ENCODE measurements at places on chromosomes 2 and 18.
A peak's percentile ranks its signal among the peaks of the same experiment; 100 is the strongest.

DNA sequence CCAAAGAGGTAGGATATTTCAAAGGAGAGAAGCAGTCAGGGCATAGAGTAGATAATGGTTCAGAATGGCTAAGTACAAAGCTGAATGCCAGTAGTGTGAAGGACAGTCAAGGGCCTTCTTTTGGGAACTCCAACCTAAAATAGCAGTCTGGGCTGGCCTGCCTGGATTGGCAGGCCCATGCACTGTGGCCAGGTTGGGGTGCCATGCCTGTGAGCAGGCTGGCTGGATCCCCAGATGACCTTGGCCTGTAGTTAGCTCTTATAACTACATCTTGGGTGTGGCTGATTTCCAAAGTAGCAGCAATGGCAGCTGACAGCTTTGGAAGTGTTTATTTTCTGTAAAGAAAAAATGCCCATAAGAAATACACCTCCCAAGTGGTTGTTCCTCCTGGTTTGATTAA, 51.5 kb upstream of the ITGB6 start:
- DNase-seq, result no peak

- no peak for DNase-seq
Measured at GRCh38 chr2:151799886-151800292, 28.3 kb downstream of the ARL5A start.

DNA sequence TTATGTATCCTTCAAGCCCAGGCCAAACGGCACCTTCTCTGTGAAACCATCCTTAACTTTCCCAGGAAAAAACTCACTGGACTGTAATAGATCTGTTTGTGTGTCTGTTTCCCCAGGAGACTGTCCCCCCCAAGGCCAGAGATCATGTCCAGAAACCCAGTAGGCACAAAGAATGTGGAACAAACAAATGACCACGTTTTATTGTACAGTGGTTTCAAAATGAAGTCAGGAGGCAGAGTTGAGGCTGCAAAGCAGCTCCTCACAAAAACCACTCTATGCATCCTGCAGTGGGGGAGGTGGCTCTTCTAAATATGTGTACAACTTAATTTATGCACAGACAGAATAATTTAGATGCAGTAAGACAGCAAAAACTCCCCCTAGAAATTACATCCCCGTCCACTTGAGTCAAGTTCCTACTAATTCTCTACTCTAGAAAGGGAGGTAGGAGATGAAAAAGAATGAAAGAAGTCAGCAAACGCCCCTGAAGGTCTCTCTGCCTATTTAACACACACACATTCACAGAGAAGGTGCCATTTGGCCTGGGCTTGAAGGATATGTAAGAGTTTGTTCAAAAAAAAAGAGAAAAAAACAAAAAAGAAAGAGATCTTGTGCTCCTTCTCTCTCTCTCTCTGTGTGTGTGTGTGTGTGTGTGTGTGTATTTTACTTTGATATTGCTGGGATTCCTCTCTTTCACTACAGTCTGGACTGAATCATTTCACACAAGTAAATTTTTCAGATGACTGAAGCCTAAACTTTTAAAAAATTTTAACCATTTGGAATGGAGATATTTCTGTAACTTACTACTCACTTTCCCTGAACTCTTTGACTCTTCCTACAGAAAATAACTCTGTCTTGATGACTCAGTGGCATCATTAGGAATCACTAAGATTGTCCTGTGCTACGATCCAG, 19.5 kb downstream of the BCL2 start:
- DNase-seq, result peak; percentile 67

DNA sequence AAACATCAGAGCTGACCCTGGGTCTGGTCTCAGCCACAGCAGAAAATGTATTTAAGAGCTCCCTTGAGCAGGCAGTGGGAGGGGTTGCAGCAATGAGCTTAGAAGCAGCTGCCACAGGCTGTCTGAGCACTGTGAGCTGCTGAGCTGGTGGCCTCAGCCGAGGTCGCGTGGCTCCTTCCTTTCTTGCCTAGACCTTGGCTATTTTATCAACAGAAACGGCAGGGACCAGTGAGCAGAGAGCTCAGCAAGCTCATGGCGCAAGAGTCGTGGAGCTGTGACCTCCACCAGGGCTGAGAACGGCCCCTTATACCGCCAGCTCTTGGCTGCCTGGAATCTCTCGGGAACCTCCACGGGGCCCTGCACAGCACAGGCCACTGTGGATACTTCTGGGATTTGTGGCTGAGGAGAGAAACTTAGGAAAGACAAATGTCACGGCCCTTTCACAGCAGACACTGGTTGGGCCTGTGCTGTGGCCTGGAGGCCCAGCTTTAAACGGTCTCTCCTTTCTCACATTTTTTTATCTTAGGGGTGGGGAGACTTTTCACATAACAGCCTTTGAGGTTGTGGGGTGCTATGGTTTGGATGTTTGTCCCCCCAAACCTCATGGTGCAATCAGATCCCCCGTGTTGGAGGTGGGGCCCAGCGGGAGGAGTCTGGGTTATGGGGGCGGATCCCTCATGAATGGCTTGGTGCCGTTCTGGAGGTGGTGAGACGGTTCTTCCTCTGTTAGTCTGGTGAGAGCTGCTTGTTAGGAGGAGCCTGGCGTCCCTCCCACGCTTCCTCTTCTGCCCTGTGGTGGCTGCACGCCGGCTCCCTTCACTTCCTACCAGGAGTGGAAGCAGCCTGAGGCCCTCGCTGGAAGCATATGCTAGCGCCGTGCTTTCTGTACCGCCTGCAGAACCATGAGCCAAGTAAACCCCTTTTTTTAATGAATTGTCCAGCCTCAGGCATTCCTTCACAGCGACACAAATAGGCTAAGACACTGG, 1.7 kb downstream of the ALLC start:
- no peak for DNase-seq

DNA sequence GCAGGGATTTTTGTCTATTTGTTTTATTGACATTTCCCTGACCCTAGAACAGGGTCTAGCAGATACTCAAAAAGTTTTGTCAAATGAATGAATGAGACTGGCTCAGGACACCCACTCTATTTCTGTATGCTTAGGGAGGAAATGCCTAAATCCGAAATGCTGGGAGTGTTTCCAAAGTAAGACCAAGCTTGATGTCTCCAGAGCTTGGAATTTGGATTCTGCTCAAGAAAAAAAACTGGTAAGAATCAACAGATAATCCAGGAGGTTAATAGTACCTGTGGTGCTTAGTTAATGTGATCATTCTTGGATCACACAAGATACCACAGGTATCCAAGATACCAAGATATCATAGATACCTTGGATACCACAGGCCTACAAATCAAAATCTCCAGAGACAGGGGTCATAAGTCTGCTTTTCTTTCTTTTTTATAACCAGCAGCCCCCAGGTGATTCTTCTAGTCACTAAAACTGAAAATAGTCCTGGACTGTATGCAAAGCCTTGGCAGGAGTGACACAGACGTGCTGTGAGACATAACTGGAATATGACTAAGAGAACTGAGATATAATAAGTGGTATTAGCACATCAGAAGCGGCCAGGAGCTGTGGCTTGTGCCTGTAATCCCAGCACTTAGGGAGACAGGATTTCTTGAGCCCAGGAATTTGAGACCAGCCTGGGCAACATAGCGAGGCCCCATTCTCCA, 39.9 kb upstream of the SP3 start:
- peak; percentile 94 for DNase-seq

GRCh38 chr2:42742740-42743658, 20.9 kb downstream of the OXER1 start:
- no peak for DNase-seq

- no peak for DNase-seq
Measured at GRCh38 chr2:222668494-222669154, 2.8 kb upstream of the MOGAT1 start.

- DNase-seq, result peak; percentile 82
Measured at GRCh38 chr2:204665207-204665606, 119.9 kb downstream of the PARD3B start.

GRCh38 chr2:44560941-44561340, 199.2 kb downstream of the CAMKMT start:
- DNase-seq, result no peak

DNA sequence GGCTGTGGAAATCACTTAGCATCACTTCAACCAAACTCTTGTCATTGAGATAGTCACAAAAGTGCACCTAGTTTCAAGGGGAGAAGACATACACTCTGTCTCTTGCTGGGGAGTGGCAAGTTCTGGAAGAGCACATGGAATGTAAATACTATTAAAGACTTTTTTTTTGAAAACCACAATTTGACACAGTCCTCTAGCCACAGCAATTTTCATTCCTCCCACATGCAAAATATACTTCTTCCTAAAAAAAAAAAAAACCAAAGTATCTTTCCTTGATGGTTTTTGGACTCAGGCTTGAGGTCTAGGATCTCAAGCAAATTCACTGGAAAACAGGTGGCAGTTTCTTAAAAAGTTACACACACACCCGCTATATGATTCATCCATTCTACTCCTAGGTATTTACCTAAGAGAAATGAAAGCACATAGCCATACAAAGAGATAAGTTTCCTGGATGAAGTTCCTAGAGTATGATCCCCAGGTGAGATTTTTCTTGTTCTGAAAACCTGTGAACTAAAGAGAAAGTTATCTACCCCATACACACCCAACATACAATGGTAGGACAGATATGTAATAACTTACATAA, 295.8 kb downstream of the SP3 start:
- peak; percentile 55 for DNase-seq

DNA sequence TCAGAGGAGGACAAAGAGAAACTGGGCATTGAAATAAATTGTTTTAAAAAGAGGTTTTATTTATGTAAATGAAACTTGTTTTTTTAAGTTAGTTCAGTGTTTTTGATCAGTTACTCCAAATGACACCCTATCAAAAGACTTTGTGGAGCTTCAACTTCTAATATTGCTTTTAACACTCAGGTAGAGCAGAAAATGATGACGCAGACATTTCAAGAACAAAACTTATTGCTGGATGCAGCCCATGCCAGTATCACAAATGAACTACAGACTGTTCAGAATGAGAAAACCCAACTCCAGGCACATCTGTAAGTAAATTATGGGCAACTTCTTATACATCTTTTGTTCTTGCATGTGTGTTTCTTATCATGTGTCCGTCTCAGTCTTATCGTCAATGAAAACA, 36.4 kb downstream of the CCDC150 start:
- DNase-seq, result no peak

GRCh38 chr2:191351921-191352320, 106.7 kb downstream of the MYO1B start:
- DNase-seq, result peak; percentile 87

- no peak for DNase-seq
Measured at GRCh38 chr2:214896274-214896673, 86.8 kb upstream of the BARD1 start.

DNA sequence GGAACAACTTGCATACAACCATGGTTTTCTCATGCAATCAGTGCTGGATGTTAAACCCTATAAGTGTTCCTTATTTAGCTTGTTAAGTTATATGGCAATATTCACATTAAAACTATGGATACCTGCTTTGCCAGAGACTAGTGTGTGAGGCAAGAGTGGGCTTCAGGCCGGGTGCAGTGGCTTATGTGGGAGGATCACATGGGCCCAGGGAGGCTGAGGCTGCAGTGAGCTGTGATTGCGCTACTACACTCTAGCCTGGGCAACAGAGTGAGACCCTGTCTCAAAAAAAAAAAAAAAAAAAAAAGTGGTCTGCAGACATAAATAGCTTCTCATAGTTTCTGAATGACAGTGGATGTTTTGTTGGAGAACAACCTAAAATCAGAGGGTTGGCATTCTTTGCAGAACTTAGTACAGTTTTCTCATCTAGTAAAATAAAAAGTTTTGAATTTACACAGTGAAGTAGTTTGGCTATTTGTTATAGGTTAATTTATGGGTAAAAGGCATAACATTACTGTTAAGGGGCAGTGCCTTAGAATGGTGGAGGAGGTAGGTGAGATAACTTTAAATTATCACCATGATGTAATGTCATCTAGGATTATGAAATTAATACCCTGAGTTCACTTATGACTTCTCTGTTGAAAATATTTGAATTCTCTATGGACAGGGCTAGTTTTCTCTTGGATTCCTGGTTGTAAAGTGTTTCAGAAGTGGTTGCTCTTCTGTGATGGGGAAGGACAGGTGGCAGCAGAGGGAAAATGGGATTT, 5.3 kb downstream of the CERS6 start:
- DNase-seq, result no peak

GRCh38 chr2:224565452-224566035, 19.6 kb downstream of the CUL3 start:
- no peak for DNase-seq

DNA sequence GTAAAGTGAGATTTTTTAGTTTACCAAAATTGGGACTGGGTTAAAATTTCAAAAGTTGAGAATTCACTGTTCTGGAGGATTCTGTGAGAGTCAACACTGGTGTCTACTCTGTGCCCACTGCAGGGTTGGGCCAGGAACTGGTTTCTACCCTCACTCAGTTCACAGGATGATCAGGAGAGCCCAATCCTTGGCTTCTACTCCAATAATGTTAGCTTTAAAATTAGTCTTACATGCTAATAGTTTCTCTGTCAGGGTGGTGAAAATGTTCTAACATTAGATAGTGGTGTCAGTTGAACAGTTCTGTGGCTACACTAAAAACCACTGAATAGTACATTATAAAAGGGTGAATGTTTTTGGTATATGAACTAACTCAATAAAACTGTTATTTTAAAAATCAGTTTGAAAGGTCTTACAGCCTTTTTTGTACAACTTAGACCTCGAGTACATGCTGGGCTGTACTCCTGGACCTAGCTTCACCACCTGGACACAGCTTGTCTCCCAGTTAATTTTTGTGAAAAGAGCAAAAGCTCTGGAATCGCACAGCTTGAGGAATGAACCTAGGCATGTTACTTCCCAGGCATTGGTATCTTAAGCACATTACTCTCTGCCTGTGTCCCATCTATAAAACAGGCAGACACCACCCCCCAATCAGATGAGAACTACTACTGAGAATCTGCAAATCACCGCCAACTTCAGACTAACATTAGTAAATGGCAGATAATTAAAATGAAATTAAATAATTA, 44.4 kb downstream of the ACVR1 start:
- no peak for DNase-seq

- DNase-seq, result no peak
Measured at GRCh38 chr2:224287531-224287930, 114.4 kb downstream of the FAM124B start.

DNA sequence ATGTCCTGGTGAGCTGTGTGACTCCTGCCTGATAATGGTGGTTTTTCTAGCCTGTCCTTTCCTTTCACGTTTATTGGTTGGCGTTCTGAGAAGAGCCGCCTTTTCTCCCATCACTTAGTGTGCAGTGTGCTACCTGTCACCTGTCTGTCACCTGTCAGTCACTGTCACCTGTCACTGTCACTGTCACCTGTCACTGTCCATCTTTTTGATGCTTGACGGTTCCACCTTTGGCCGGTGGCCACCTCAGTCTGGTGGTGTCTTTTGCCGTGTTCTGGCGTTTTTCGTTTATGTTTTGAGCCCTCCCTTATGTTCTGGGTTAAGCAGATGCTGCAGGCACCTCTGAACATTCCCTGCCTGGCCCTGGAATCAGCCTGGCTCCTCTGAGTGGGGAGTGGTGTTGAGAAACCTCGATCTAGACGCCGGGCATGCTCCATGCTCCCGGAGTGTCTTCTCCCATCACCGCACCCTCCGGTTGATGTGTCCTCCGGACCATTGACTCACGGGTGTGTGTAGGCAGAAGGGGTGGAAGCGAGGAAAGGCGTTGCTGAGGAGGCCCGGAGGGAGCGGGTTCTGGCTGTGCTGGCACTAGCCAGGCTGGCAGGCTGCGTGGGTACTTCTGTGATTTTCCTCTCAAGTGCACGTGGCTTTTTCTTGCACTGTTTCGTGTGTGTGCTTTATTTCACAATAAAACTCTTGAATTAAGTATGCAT, 20.7 kb downstream of the DTYMK start:
- DNase-seq, result no peak

All from fibroblast of upper back skin (primary cell).